ENCODE measurements at places on chromosomes 16 and 17.
A peak's percentile ranks its signal among the peaks of the same experiment; 100 is the strongest.

- no peak for DNase-seq
Measured at GRCh38 chr17:9408381-9408780, 167.2 kb downstream of the STX8 start.

GRCh38 chr17:31458829-31459228 is 67.4 kb downstream of the RAB11FIP4 start:
- DNase-seq, result no peak

DNA sequence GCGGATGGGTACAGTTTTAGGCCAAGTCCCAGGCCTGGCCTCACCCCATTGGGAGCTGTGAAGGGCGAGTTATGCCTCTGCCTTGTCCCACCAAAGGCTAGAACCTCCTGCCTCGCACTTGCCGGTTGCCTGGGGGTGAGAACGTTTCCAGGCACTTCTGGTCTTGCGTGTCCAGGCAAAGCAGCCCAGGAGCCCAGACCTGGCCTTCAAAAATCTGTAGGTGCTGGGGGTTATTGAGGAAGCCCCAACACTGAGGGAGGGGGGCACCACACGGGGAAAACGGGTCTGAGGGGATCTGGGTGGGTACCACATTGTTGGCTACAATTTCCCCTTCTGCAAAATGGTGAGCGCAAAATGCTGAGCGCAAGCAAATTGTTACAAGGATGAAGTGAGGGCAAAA is 12.2 kb upstream of the ATP2C2 start:
- no peak for DNase-seq

GRCh38 chr16:55418586-55418985 is 60.4 kb upstream of the MMP2 start:
- no peak for DNase-seq

DNA sequence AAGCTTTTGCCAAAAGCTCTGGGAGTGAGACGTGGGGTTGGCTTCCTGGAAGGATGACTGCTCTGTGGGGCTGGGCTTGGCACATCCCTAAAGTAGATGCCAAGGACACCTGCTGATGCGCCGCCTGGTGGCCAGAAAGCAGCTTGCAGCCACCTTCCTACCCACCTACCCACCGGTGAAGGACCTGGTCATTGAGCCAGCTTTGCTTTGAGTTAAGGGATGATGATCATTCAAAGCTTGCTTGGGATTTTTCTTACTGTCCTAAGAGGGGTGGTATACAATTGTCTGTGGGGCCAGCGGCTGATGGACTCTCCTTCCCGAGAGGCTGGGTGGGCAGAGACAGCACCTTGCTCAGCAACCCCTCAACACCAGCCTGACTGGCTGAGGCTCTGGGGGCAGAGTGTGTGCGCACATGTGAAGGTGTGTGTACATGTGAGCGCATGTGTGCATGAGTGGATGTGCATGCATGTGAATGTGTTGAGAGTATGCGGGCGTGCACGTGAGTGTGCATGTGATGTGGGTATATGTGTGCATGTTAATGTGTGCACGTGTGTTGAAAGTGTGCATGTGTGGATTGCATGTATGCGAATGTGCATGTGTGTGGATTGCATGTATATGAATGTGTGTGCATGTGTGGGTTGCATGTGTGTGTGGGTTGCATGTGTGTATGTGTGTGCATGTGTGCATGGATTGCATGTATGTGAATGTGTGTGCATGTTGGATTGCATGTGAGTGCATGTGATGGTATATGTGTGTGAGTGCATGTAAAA is 18.6 kb downstream of the C1QTNF1 start:
- DNase-seq, result peak; percentile 79

- DNase-seq, result no peak
Measured at GRCh38 chr17:8459107-8459506, 23.4 kb downstream of the NDEL1 start.
